Hypothalamus (tissue), 51 donors: ENCODE measurements at places on chromosomes 12 and 14.
A peak's percentile ranks its signal among the peaks of the same experiment; 100 is the strongest.

DNA sequence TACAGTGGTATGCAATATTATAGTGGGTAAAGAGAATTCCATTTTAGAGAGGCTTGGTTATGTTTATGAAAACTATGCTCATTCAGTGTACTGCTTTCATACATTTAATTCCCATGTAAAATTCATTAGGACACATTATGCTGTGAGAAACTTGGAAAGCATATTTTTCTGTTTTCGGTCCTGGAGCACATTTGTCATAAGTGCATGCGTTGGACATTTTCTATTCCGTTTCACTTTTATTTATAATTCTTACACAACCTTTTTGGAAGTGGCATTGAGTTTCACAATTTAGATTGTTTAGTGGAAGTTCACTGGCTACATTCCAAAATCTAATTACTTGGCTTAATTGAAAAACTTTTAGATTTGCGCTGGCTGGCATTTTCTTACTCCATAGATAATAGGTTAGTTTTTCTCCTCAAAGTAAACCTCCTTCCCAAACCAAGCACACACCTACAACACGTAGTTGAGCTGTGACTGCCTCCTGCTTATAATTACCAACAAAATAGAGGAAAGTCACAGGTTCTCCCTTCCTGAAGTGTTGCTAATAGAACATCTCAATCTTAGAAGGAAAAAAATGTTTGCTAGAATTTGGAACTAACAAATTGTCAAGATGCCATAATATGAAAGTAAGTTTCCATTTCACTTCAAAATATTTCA, 938.5 kb downstream of the TRHDE start:
- no peak for DNase-seq

GRCh38 chr12:84982888-84983287, 53.2 kb downstream of the TSPAN19 start:
- DNase-seq = no peak

DNA sequence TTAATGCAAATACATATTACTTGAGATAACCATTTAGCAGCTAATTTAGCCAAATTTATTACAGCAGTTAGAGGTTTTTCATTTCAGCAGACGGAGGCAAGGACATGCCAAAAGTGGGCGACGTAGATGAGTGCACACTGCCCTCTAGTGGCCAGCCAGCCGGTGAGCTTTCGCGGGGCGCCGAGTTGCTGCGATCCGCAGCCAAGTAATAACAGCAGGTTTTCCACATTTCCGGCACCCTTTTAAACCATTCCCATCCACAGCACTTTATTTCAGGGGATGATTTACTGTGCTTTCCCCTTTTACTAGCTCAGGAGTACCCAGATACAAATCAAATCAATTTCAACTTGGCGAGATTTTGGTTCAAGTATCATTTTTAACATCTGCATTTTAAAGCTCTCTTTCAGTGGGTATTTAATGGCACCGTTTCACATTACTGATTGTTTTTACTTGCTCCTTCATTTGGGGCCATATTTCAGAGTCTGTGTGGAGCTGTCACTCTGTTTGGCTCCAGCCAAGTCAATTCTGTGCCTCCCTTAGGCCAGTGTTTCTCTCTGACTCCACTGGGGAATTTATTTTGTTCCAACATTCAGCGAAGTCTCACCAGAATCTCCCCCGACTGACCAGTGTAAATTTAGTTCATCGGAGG, 158.0 kb downstream of the EGLN3 start:
- peak; percentile 78 for DNase-seq

GRCh38 chr12:85448548-85449139, 168.6 kb downstream of the ALX1 start:
- DNase-seq = no peak

DNA sequence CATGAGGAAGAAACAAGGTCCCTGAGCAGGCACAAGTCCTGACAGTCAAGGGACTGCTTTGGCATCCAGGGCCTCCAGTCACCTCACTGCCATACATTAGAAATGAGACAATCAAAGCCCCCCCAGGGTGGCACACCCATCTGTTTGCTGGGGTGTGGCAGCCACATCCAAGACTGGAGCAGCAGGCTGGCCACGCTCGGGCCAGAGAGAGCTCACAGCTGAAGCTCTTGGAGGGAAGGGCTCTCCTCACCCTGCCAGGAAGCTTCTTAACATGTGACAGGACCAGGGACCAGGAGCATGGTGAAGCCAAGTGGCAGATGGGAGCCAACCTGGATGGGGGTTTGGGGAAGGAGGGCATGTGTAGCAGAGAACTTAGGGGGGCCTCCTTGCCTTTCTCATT, 10.0 kb downstream of the CACNB3 start:
- no peak for DNase-seq
